ENCODE measurements at places on chromosomes 5 and 9.

DNA sequence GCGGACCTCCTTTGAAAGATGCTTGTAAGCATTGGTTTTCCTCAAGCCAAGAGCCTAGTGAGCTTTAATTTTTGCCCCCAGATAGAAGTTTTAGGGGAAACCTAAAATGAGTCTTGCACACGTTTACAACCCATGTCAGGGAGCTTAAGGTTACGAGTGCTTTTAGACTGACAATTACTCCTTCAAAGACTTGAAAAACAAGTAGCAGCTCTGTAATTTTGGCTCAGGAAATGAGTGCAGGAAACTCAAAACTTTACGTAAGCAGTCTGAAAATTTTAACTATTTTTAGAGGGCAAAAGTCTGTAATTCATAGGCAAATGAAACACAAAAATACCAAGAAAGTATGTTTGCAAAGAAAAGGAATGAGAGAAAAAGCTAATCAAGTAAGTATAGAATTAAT, 36.8 kb downstream of the UBE2QL1 start:
- DNase-seq, result no peak

- DNase-seq, result no peak
These were observed 23.6 kb upstream of the ANXA2R start for GRCh38 chr5:43063721-43064171.

GRCh38 chr5:142795251-142795650, 25.1 kb downstream of the ARHGAP26 start:
- DNase-seq, result no peak

- no peak for DNase-seq
These were observed 35.6 kb downstream of the GPR21 start for GRCh38 chr9:123069010-123069481.

DNA sequence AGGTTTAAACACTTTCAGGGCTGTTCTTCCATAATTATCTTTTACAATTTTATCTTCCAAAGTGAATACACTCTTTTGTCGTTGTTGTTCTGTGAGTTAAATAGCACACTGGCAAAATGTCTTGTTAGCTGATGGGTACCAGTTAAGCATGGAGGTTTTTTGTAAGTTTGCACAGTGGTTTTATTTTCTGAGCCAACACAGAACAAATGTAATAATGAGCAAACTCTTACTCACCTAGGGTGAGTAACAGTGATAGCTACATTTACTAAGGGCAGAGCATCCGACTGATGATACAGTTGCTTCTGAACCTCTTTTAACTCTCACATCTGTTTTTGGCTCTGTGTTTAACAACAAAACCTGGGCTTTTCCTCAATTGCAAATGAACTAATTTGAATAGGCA, 103.2 kb downstream of the CTNND2 start:
- DNase-seq, result no peak

DNA sequence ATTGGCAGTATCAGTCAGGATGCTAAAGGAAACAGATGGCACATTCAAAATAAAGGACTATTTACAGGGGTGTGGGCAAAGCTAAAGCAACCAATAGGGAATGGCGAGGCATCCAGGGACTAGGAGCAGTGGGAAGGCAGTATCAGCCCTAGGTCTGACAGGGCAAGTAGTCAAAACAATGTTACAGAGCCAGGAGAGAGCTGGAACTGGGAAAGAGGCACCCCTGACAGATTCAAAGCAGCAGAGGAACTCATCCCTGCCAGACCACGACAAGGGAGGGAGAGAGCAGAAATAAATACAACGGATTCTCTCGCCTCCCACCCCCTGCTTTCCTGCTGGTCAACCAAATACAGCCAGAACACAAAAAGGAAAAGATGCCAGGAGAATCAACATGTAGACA, 371.5 kb downstream of the NR2F1-AS1 start:
- DNase-seq, result no peak

DNA sequence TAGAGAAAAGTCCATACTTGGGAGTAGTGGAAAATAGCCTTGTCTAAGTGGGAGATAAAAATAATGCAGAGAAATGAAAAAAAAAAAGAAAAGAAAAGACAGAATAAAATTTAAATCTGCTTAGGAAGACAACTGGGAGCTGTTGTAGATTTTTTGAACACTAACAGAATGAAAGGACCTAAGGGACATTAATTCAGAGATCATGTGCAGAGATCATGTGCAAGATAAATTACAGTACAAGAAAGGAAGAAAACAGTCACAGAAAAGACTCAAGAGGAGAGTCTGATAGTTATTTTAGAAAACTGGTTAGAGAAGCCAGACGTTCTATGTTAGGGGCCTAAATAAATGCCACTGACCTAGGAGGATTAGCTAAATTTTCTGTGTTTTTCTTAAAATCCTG, 1226.8 kb upstream of the NUDT12 start:
- DNase-seq, result no peak

GRCh38 chr9:71646131-71646530, 122.2 kb downstream of the CEMIP2 start:
- no peak for DNase-seq

GRCh38 chr9:4464911-4465513, 25.3 kb upstream of the SLC1A1 start:
- DNase-seq, result no peak

DNA sequence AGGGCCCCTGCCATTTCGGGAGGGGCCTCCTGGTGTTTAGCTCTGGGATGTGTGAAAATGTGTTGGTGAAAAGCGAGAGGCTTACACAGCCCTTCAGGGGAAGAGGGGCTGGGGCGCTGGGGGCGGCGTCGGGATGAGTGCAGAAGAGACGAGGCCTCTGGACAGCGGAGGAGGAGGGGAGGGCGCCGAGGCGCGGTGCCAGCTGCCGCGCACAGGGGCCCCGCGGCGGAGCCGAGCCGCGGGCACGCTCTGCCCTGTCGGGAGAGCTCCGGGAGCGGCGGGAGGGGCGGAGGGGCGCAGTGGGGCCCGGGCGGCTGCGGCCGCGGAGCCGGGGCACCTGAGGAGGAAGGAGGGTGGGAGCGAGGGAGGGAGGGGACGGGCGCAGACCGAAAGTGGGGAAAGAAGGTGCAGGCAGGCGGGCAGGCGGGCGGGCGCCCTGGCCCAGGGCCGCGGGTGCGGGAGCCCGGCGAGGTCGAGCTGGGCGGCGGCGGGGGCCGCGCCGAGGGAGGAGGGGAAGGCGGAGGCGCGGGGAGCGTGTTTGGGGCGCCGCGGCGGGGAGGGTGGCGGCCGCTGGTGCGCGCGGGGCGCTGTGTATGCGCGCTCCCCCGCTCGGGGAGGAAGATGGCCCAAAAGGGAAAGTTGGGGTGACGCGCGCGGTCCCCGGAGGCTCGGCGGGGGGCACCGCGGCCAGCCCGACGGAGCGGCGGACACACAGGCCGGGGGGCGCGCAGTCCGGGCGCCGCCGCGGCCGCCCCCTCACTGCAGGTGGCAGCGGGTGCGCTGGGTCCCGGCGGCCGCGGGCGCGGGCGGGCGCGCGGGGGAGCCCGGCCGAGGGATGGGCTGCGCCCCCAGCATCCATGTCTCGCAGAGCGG, at the start of gene PDE8B:
Gene PDE8B, plus strand, starts transcription at position 590 of the 873 bp plus-strand sequence. Its CDS starts 246 bp downstream, at position 836.
- peak; percentile 39 for DNase-seq

DNA sequence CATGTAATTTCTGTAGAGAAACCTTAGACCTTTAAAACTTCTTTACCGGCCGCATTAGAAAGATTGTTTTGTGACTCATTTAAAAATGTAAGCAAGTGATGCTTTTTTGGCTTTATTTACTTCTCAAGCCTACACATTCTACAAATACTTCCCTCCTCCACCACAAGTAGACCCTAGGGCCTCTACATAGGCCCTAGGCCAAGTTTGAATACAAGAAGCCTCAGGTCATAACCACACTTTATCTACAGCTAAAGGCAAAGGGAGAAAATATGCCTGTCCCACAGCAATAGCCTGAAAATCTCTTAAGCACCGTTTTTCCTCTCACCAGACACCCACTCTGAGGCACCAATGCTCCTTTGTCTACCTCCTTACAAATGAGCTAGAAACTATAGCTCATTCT, 53.9 kb downstream of the CSNK1A1 start:
- no peak for DNase-seq

DNA sequence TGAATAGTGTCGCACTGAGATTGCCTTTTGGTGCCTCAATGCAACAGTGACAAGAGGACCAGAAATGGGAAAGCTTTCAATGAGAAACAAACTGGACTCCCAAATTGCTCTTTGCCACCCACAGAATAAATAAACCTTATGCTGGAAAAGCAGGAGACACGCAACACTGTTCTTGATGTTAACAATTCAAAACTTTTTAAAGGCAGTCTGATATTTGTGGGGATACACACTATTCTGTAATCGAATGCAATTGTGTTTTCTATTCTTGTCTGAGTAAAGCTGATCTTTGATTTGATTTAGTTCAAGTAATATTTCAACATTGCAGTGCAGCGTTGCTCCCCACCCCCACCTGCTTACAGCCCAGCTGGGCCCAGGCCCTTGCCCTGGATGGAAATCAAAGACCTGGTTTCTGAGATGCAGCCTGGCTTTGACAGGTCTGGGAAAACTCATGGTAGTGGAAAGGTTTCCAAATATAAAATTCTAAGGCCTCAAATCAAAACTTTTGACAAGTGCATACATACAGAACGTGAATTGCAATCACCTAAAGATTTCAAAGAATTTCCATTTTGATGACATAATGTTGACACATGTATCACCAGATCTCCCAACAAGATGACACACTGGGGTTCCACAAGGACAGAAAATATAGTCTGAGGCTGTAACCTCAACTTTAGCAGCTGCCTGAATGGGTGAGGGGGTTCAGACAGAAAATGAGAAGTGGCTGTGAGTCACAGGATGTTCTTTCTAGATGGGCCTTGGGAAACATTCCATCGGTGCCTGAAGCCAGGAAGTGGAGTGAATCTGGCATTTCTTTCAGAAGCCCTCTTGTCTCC, 55.1 kb downstream of the ABCA1 start:
- DNase-seq, result no peak

DNA sequence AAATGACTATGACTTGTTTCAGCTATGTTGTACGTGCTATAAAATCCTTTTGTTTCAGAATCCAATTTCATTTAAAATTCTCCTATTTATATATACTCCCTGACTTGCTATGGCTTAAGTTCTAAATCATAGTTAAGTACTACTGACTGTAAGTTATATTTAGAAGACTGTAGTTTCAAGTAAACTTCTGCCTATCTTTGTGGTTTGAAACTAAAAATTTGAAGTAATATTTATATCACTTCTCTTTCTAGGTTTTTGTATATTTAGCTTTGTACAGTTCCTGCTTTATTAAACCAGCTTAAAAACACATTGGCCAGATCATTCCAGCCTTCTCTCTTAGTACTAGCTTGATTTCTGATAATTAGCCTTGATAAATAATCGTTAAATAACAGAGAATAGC, 196.3 kb downstream of the MLLT3 start:
- no peak for DNase-seq

DNA sequence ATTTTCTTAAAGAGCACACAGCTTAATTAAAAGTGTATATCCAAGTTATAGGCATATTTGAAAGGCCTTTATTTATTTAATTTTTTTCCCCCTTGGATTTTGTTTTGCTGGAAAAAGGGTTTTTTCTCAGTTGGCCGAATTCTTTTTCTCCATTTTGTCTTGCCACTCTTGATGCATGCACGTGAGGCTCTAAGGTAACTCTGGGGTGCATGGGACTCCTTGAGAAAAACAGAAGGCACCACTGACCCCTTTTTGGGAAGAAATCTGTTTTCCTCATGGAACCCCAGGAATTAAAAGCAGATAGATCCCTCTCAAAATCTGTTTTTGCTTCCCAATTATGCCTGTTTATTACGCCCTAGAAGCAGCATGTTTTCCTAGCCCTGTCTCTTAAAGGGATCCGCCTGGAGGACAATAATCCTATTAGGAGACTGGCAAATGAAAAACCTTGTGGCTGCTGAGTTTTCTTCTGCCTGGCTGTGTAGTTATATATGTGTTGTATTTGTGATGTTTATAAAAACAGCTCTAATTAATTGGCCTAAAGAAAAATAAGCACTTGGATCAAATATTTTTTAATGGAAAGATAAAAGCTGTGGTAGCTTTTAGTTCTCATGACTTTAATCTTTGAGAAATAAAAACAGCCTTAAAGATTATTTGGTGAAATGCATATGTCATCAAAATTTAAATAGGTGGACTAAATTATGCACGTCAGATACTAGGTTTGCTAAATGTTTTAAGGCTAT, 435.1 kb upstream of the CDH9 start:
- DNase-seq, result no peak

GRCh38 chr5:2901511-2901910, 150.0 kb upstream of the IRX2 start:
- no peak for DNase-seq

GRCh38 chr5:133877351-133878235, 90.8 kb downstream of the C5orf15 start:
- DNase-seq, result no peak
